ENCODE measurements at places on chromosomes 13 and 19.

DNA sequence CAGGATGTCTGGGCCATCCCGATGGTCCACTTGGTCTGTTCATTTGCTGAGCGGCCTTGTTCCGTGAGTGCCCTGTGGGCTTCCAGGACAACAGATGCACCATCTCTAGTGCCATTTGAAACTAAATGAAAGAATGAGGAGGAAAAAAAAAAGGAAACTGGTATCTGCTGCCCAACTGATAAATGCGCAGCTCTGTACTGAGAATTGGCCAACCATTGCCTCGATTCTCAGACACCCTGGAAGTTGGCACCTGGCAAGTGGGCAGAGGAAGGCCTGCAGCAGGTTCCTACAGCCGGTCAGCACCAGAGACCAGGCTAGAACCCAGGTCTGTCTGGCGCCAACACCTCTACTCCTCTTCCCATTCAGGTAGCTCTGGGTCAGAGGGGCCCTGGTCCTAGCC, 18.9 kb downstream of the SLC7A1 start:
- no peak for DNase-seq

GRCh38 chr13:51970349-51970748, 40.9 kb downstream of the ATP7B start:
- no peak for DNase-seq

DNA sequence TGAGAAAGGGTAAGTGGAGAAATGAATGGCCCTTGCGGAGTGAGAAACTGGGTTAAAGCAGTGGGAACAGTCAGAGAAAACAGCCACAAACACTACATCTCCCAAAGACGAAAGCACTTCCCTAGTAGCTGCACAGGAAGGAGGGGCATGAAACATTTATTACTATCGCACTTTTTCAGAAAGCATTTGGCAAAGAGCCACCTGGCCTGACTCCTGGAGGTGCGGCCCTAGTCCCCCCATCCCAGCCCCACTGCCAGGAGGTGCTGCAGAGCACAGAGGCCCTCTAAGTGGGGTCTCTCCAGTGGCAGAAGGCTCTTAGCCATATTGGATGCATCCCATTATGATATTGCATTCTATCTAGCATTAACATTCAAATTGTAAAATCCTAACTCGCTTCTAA, 55.8 kb downstream of the MTMR6 start:
- no peak for DNase-seq

- DNase-seq: no peak
Observed at GRCh38 chr19:47186446-47187334, 44.3 kb downstream of the BBC3 start.

DNA sequence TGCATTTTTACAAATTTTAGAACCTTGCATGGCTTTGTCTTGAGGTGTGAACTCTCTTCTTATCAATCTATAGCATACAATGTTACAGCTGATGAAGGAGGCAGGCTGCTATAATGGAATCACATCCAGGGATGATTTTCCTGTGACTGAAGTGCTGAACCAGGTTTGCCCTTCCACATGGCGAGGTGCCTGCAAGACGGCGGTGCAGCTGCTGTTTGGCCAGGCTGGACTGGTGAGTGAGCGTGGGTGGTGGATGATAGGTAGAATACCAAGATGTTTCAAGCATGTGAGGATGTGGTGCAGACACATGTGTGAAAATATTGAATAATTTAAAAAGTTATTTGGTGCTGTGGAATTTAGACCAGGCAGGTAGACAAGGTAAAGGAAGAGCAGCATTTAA, 34.9 kb upstream of the GPI start:
- no peak for DNase-seq

GRCh38 chr19:10593820-10594637, 6.9 kb upstream of the AP1M2 start:
- DNase-seq: peak; percentile 71

- peak; percentile 89 for DNase-seq
Observed at GRCh38 chr19:6674868-6675305, 4.9 kb upstream of the TNFSF14 start.

DNA sequence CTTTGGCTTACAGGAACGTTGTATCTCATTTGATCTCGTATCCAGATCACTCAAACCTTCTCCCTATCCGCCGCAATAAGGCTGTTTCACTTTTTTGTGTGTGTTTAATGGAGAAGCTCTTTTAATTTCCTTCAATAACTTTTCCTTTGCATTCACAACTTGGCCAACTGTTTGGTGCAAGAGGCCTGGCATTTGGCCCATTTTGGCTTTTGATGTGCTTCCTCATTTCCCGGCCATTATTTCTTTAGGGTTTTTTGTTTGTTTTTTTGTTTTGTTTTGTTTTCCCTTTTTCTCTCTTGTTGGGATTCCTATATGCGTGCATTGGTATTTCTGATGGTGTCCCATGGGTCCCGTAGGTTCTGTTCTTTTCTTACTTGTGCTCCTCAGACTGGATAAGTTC, 6.1 kb upstream of the UPF3A start:
- peak; percentile 69 for DNase-seq

GRCh38 chr19:50332244-50333038, 3.3 kb upstream of the KCNC3 start:
- DNase-seq: peak; percentile 66

DNA sequence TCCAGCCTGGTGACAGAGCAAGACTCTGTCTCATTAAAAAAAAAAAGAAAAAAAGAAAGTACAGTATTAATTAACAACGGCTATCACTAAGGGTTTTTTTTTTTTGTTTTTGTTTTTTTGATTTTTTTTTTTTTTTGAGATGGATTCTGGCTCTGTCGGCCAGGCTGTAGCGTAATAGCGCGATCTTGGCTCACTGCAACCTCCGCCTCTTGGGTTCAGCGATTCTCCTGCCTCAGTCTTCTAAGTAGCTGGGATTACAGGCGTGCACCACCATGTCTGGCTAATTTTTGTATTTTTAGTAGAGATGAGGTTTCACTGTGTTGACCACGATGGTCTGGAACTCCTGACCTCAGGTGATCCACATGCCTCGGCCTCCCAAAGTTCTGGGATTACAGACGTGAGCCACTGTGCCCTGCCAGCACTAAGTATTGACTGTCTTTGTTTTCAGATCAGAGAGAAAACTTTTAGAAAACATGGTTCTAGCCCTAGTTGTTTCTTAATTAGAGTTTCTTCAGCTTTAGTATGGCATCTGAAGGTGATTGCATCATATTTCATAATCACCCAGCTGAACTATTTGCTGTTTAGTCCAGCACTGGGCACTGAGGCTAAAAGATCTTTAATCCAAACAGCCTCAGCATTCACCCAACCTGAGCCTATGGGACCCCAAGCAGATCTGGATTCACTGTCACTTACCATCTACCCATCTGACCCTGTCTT, 2.7 kb upstream of the GATAD2A start:
- DNase-seq: no peak

- no peak for DNase-seq
Observed at GRCh38 chr13:21225841-21226581, 49.6 kb downstream of the MRPL57 start.

- no peak for DNase-seq
Observed at GRCh38 chr13:30026093-30026492, 175.7 kb upstream of the UBL3 start.

DNA sequence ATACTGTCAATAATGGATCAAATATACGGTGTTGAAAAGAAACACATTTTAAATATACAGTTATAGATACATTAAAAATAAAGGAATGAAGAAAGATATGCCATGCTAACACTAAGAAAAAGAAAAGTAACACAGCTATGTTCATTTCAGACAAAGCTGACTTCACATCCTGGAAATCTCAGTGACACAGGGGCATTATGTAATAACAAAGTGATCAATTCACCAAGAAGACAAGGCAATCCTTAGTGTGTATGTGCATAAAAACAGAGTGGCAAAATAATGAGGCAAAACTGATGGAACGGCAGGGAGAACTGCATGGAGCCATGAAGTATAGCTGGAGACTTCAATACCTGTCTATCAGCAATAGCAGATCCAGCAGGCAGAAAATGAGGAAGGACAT, 13.1 kb downstream of the ZNF14 start:
- DNase-seq: no peak

GRCh38 chr13:33496336-33496735, 210.8 kb upstream of the STARD13 start:
- DNase-seq: no peak

DNA sequence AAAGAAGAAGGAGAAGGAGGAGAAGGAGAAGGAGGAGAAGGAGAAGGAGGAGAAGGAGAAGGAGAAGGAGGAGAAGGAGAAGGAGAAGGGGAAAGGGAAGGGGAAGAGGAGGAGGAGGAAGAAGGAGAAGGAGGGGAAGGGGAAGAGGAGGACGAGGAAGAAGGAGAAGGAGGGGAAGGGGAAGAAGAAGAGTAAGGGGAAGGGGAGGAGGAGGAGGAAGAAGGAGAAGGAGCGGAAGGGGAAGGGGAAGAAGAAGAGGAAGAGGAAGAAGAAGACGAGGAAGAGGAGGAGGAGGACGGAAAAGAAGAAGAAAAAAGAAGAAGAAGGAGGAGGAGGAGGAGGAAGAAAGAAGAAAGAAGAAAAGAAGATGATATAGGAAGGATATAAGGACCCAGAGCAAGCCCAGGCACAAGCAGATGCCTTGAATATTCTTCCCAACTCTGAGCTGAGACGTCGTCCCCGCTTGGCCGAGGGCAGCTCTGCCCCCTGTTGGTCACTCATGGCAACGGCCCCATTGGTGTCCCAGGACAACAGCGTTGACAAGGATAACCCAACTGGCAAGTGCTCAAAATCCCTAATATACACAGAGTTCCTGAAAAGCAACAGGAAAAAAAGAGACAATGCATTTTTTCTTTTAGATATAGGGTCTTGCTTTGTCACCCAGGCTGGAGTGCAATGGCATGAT, 30.6 kb upstream of the IGSF23 start:
- peak; percentile 30 for DNase-seq

- DNase-seq: no peak
Observed at GRCh38 chr19:32309711-32310390, 35.6 kb upstream of the ZNF507 start.

- no peak for DNase-seq
Observed at GRCh38 chr13:92833071-92833470, 393.5 kb upstream of the GPC6 start.

- DNase-seq: peak; percentile 87
Observed at GRCh38 chr19:4139614-4140236, 13.7 kb upstream of the CREB3L3 start.

- DNase-seq: no peak
Observed at GRCh38 chr13:23427881-23428528, 5.5 kb downstream of the SACS start.

- DNase-seq: peak; percentile 63
Observed at GRCh38 chr13:89923736-89924135, 1423.8 kb upstream of the MIR17HG start.

- DNase-seq: no peak
Observed at GRCh38 chr19:16846901-16847300, 17.7 kb downstream of the SIN3B start.

- DNase-seq: no peak
Observed at GRCh38 chr19:31500946-31501345, 151.7 kb upstream of the TSHZ3 start.

- peak; percentile 87 for DNase-seq
Observed at GRCh38 chr19:16586991-16587832, 15.0 kb upstream of the SLC35E1 start.

- DNase-seq: no peak
Observed at GRCh38 chr19:47839913-47840312, 18.2 kb downstream of the CRX start.

DNA sequence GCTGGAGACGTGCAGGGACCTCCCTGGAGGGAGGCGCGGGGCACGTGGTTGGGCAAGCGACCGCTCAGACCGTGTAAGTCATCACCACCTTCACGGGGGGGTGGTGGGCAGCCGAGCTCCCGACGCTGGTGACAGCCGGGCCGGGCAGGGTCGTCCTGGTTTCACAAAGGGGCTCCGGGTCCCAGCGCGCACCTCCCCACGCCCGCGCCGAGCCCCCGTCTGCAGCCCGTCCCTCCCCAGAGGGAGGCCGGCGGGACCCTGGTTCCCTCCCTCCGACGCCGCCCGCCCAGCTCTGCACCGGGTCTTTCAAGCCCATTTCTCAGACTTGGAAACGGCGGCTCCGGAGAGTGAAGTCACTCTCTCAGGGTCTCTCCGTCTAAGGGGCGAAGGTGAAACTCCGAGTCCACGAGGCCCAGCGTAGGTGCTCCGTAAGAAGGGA, 729 bp upstream of the ARID3A start:
- peak; percentile 66 for DNase-seq

- no peak for DNase-seq
Observed at GRCh38 chr19:3494559-3494958, 5.9 kb downstream of the DOHH start.

GRCh38 chr19:3098515-3099346, 4.6 kb downstream of the GNA11 start:
- peak; percentile 16 for DNase-seq

DNA sequence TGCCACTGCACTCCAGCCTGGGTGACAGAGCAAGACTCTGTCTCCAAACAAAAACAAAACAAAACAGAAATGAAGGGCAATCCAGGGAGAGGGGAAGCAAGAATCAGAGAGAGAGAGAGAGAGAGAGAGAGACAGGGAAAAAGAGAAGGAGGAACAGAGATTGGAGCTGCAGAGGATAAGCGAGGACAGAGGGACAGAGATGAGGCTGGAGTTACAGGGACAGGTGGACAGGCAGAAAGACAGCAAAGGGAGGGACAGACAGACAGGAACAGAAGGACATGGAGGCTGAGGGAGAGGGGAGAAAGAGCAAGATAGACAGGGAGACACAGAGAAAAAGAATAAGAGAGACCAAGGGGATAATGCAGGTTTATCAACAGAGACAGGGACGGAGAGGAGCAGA, 1.3 kb upstream of the CRX start:
- no peak for DNase-seq

- DNase-seq: no peak
Observed at GRCh38 chr19:33667881-33668280, 46.1 kb downstream of the CHST8 start.

GRCh38 chr13:23777575-23777870, 111.7 kb downstream of the MIPEP start:
- DNase-seq: no peak

- no peak for DNase-seq
Observed at GRCh38 chr19:49875177-49875576, 2.0 kb downstream of the AKT1S1 start.

DNA sequence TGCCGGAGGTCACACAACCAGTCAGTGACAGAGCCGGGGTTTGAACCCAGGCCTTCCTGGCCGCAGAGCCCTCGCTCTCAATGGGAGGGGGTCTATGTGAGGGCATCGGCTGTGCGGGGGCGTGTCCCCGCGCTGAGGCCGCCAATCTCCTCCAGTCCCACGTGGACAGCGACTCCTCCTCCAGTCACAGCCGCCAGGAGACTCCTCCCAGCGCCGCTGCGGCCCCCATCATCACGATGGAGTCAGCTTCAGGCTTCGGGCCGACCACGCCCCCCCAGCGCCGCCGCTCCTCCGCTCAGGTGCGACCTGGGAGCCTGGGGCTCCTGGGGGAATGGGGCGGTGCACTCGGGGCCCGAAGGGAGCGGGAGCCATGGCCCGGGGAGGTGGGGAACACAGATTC, 6.0 kb downstream of the SPRED3 start:
- DNase-seq: peak; percentile 37

DNA sequence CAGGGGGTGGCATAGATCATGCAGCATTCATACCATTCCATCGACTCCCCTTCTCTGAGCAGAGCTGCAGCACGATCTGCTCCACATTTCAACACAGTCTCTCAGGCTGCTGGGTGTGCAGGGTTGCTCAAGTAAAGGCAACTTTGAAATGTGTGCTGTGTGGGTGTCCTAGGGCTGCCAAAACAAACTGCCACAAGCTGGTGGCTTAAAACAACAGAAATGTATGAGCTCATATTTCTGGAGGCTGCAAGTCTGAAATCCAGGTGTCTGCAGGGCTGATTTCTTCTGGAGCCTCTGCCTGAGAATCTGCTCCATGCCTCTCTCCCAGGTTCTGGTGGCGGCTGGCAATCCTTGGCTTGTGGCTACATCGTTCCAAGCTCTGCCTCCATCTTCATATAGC, 63.7 kb upstream of the WDFY2 start:
- DNase-seq: peak; percentile 75

All from suppressor macrophage (primary cell).